ENCODE measurements at places on chromosomes 5 and 9.

DNA sequence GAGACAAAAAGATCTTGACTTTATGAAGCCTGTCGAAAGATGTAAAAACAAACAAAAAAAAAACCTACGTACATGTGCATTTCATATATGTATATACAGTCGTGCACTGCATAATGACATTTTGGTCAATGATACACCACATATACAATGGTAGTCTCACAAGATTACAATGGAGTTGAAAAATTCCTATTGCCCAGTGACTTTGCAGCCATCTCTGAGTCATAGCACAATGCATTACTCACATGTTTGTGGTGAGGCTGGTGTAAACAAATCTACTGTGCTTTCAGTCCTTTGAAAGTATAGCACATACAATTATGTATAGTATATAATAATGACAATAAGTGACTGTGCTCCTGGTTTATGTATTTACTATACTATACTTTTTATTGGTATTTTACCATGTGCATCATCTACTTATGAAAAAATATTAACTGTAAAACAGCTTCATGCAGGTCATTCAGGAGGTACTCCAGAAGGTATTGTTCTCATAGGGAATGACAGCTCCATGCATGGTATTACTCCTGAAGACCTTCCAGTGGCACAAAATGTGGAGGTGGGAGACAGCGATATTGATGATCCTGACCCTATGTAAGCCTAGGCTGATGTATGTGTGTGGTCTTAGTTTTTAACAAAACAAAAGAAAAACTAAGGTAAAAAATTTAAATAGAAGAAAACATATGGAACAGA lies 73.7 kb upstream of the FST start:
- no peak for DNase-seq

- DNase-seq = no peak
These were observed 786.5 kb upstream of the ACO1 start for GRCh38 chr9:31597977-31598376.

DNA sequence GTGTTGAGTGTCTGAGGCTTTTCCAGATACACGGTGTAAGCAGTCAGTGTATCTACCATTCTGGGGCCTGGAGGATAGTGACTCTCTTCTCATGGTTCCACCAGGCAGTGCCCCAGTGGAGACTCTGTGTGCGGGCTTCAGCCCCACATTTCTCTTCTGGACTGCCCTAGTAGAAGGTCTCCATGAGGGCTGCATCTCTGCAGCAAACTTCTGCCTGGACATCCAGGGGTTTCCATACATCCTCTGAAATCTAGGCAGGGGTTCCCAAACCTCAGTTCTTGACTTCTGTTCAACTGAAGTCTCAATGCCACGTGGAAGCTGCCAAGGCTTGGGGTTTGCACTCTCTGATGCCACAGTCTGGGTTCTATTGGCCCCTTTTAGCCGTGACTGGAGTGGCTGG lies 256.6 kb upstream of the ITGA1 start:
- DNase-seq = no peak

DNA sequence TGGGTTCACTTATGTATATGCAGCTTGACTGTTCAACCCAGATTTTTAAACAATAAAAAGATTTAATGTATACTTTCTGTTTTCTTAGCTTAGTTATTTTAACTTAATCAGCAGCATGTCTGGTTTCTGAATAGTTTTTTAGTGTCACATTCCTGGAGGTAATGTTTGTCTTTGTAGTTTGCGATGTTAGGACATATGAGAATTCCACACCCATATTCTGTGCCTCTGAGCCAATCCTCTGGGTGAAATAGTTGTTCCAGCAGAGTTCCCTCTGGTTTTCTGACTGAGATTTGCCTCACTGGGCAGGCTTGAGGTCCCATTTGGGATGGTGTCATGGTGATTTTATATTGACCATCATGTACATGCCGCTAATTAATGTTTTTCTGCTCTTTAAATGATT lies 48.6 kb downstream of the INIP start:
- no peak for DNase-seq

DNA sequence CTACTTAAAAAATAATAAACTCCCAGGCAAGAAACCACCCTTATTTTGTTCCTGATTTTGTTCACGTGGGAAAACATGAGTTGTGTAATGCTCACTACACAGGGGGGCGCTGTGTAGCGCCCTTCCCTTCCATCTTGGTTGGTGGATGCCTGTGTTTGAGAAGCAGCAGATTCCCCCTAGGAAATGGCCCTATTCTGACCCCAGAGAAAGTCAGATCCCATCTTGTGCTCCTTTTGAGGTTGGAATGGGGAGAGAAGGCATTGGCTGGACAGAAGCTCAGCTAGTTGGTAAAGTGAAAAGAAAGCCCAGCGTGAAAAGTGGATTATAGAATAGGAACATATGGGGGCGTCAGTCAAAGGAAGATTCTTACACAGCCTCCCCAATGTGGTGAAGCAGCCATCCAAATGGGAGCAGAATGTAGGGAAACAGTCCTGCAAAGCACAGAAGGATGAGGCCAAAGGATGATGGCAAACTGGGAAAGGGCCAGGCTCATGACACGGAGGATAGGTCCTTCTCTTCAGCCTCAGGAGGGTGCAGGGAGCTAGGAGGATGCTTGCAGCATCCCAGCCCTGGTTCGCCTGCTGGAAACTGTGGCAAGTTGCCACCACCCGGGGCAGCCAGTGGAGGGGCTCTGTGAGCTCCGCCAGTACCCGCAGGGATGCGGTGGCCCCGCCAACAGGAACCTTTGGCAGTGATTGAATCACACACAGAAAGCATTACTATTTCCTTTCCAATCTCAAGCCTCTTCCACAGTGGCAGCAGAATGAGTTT lies 314.2 kb upstream of the DAP start:
- DNase-seq = no peak

DNA sequence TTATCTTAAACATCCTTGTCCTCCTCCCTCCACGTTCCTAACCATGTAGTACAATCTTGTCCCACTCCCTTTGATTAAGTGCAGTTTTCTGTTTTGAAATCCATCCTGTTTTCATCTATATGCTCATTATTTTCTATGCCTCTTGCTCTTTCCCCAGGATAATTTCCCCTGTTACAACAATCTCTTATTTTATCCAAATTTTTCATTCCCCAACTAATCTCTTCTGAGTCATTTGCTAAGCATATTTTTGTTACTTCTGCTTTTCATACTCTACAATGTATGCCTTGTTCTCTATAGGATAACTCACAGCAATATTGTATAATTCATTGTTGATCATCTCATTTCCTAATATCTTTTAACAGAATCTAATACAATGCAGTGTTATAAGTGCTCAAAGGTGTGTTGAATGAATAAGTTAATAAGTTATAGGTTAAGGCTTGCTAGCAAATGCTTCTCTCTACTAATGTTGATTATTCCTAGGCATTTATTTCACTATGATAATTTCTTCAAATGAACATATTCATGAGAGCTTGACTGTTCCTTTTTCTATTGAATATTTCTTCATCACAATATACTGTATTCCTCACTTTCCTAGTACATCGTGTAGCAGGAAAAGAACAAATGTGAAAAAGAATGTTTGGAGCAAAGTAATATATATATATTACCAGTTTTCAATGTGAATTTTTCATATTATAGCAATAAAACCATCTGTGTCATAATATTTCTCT lies 1.5 kb downstream of the OMD start:
- no peak for DNase-seq

DNA sequence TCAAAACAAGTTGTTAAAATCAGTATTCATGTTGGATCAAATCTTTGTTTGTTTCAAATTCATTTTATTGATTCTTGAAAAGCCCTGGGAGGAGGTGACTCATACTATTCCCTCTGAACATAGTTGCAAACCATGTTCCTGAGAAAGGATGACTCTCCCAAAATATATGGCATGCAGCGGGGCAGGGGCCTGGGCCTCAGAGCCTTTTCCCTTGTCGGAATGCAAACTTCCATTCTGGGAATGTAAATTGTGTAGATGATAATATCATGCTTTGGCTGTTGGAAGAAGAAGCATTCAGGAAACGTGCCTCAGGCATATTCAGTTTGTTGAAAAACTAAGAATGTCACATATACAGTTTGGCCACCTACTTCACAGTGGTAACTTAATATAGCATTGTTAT lies 242.0 kb downstream of the AUH start:
- no peak for DNase-seq

DNA sequence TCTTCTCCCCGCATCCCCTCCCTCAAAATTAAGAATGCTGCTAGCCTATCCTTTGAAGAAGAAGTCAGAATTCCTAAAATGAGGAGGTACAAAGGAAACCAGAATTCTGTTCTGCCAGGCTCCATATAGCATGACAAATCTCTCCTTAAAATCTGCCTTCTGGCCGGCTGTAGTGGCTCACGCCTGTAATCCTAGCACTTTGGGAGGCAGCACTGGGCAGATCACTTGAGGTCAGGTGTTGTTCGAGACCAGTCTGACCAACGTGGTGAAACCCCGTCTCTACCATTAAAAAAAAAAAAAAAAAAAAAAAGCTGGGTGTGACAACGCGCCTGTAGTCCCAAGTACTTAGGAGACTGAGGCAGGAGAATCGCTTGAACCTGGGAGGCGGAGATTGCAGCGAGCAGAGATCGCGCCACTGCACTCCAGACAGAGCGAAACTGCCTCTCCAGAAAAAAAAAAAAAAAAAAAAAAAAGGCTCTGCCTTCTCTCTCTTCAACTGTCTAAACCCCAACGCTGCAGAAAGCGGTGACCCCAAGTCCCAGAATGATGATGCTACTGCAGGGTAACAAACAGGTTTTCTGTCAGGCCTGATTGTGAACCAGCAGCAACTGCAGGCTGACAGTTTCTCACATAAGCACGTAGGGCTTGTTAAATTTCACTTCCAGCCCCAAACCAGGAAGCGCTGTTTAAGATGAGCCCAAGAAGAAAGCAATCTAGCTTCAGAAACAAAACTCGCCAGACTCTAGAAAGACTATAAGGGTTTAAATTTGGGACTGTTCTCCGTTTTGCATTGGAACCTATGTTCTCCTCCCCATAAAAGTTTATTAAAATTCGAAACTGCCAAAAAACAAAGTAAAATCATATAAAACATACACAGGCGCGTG lies 963 bp upstream of the CAST start:
- no peak for DNase-seq

DNA sequence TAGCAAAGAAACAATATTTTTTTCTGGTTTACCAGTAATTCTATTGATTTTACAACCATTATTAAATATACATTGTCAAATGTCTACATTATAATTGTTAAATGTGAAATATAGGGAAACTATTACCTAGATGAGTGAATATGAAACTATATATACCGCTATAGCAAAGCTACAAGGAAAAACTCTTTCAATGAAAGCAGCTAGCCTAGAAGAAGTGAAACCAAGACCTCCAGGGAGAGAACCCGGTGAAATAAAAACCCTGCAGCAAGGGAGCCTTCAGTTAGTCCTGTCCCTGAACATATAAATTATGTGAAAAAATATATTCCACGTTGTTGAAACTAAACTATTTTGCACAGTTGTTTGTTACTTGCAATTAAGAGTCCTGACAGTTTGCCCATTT lies 913.1 kb downstream of the EFNA5 start:
- DNase-seq = no peak

DNA sequence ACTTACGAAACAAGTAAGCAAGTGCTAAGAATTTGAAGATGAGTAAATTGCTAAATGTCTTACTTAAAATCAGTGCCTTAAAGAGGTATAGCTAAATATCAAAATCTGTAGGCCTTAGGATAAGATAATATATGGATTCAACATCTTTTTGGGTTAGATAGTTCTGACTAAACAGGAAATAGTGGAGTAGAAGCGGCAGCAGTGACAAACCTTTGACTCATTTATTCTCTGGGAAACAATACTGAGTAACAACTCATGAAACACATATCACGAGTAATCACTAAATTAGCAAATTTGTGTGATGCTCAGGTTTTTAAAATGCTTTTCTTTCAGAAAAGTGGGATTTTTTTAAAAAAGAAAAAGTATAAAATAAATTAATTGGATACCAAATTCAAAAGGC lies 762.1 kb upstream of the TYRP1 start:
- DNase-seq = no peak

DNA sequence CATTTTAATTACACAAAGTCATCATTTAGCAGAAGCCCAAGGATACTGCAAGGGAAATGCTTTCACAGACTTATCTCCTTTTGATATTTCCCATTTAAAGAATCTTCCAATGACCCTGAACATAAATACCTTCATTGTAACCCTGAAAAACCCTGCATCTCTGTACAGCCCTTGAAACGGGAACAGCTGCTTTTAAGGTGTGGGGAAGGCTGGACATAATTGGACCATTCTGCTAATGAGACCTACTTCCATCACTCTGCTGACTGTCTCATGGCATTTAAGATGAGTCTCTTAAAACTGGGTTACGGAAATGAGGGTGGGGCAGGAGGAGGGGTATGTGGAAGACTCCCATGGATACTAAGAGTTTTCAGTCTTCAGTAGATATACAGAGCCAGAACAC lies 485.8 kb downstream of the BRINP1 start:
- DNase-seq = no peak

GRCh38 chr5:14167211-14167845 lies 24.2 kb downstream of the TRIO start:
- DNase-seq = no peak

GRCh38 chr5:164818445-164818844 lies 1313.0 kb downstream of the MAT2B start:
- DNase-seq = no peak

DNA sequence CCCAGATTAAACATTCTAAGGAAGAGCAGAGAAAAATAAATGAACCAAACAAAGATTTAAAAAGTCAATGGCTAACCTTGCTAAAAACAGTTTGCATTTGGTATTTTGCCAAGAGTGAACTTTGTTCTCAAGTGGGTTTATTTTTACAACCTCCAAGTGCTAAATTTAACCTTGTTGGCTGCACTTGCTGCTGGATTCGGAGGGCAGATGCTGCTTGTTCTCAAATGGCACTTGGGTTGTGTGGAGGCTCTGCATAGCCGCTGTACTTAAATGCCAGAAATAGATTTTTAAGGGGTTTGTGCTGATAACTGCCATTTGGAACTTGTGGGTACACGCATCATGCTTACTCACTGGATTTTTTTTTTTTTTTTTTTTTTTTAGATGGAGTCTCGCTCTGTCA lies 13.3 kb upstream of the SPATA24 start:
- no peak for DNase-seq

GRCh38 chr5:10621832-10622231 lies 58.0 kb downstream of the ANKRD33B start:
- DNase-seq = no peak

DNA sequence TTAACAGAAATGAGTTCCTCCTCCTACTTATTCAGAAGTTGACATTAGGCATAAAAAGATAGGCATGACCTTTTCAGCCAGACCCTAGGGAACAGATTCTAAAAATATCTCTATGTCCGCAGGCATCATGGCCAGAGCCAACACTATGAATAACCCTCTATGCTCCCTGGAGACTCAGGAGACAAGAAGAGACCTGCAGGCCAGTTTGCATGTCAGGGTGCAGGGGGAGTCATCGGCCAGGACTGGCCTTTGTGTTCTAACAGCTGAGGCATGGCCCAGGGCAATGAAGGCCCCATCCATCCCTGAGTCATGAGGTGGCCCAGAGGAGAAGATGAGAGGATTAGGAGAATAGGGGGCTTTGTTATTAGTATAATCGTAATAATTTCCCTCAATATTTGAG lies 93.8 kb downstream of the TMEM215 start:
- DNase-seq = no peak

- DNase-seq = no peak
These were observed 122.3 kb upstream of the RAI14 start for GRCh38 chr5:34533582-34534522.

- DNase-seq = no peak
These were observed 104.8 kb upstream of the SREK1 start for GRCh38 chr5:66039296-66039695.

- no peak for DNase-seq
These were observed 31.9 kb upstream of the GABRP start for GRCh38 chr5:170751631-170752030.
